ENCODE measurements at places on chromosomes 16 and 17.

DNA sequence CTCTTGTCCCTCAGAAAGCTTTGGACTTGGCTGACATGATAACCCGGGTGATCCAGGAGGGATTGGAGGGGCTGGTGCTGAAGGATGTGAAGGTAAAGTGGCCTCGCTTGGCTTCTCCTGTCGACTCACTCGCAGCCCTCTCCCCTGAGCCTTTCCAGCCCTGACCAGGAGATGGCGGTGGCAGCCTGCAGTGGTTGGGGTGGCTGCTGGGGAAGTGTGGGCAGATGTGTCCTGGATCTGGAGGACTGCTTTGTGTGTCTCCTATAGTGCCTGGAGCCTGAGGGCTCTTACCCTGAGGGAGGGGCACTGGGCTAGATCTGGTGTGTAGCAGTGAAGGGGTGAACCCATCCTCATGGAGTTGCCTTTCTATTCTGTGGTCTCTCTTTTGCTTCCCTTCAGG, 17.9 kb downstream of the LIG3 start:
- DNase-seq = no peak

DNA sequence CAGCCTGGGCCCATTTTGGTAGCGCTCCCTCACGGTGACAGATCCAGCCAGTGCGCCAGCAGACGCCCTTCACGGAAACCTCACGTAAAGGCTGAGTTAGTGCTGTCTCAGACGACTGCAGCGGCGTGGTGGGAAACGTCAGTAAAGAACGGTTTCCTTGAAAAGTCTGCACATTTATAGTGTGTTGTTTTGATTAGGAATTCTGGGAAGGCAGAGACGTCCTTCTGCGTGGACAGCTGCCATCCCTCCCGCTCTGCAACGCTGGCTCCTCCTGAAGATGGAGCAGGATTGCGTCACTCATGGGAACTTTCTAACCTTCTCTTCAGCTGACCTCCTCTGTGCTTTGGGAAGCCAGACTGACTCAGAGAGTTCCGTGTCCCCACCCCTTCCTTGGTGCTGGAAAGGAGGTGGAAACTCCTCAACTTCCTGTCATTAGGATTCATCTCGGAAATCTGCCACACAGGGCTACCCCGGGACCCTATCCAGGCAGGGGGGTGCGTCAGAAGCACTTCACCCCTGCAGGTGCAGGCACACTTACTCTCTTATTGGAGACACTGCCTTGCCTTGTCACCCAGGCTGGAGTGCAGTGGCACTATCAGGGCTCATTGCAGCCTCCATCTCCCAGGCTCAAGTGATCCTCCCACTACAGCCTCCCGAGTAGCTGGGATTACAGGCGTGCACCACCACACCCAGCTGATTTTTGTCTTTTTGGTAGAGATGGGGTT, 24.3 kb upstream of the CRISPLD2 start:
- DNase-seq = no peak

DNA sequence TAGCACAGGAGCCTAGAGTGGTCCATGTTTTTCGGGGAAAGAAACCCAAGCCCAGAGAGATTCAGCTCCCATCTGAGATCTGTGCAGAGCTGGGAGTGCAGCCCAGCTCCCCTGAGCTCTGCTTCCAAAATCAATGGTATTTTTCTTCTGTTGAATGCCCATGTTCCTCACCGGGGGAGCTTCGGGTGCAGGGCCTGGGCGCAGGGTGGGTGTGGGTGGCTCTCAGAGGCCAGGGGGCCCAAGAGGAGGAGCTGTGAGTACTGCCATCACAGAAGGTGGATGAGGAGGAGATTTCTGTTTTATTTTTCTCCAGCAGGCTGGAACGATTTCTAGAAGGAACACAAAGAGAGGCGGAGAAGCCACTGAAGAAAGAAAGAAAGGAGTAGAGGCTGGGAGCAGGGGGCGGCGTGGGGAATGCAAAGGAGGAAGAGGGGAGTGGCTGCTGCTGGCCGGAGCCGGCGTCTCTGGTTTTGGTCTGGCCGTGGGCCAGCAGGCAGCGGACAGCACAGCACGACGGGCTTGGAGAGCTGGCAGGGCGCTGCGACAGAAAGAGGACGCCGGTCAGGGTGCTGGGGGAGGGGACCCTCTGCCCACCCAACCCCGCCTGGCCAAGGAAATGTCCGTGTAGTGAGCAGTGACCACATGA, 76.2 kb upstream of the KSR1 start:
- DNase-seq = peak; percentile 61

DNA sequence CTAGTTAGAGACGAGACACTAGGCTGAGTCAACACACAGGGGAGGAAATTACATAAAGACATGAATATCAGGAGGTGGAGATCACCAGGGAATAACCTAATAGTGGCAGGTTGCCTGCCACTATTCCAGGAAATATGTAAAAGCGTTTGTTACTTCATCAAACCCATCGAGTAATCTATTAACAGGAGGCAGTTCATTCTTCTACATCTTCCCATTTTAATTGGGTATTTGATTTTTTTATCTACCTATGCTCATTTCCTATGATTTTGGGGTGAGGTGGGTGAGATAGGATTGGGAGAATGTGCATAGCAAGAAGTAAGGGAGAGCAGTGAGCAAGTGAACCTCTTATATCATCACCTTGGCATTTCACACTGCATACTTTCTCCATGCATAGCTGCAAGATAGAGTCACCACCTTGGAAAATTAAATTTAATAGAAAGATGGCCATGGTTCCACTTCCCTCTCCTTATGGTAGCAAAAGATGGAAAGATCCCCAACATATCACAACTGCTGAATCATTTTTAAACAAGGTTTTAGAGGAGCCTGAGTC, 312.2 kb downstream of the TMEM114 start:
- no peak for DNase-seq

DNA sequence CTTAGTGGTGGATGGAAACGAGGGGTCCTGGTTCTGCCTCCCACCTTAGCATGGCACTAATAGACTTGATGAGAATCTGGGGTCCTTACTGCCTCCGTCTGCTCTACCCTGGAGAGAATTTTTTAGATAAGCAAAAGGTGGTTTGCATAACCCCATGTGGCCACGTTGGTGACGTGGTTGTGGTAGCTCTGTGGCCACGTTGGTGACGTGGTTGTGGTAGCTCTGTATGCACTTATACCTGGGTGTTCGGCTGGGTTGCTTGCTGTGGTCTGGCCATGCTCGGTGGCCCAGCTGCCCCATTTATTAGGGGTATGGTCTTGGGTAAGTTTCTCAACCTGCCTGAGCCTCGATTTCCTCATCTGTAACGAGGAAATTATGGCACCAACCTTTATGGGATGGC, 13.0 kb downstream of the SPIRE2 start:
- no peak for DNase-seq

GRCh38 chr16:28166394-28167208, 45.2 kb downstream of the XPO6 start:
- no peak for DNase-seq

DNA sequence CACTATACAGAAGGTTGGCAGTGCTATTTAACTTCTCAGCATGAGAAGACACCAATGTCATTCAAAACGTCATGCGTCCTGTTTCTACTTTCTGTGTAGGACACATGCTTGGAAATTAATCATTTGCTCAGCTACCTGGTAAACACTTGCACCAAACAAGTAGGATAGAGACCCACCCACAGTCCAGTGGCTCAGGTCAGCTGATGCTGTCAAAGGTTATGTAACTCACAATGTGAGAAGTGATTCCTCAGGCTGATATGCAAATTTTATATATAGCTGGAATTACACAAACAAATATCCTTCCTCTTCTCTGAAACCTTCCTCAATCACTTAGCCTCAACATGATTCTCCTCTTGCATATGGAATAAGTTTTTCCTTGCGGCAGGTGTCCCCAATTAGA, 59.6 kb downstream of the ZZEF1 start:
- no peak for DNase-seq

GRCh38 chr16:14308368-14308723, 237.2 kb downstream of the MRTFB start:
- DNase-seq = no peak

DNA sequence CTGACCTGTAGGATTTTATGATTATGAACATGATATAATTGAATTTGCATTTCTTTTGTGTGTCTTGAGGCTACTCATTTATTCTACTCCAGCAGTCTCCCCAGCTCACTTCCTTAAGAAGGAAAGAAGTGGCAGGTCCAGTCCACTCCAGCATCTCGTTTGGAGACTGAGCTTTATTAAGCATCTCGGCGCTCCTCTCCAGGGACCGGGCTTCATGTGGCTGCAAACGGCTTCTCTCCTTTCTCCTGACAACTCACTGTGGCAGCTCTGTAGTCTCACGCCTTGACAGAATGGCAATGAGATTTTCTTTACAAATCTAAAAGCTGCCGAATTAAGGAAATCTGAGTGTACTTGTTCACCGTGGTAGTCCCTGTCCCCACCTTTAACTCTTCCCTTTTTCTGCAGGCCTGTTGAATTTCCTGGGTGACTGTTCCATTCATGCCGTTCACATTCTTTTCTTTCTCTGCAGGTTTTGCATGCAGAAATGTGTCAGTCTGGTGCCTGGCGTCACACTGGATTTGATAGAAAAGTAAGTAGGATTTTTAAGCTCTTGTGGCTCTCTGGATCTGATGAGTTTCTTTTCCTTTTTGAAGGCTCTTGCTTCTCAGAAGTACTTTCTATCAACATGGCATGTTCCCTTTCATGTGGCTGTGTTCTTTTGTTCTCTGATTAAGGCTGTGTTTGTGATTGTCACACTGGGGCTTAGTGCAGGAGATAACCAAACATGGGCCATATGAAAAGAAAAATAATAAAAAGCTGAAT, 200.5 kb upstream of the CHMP6 start:
- no peak for DNase-seq

DNA sequence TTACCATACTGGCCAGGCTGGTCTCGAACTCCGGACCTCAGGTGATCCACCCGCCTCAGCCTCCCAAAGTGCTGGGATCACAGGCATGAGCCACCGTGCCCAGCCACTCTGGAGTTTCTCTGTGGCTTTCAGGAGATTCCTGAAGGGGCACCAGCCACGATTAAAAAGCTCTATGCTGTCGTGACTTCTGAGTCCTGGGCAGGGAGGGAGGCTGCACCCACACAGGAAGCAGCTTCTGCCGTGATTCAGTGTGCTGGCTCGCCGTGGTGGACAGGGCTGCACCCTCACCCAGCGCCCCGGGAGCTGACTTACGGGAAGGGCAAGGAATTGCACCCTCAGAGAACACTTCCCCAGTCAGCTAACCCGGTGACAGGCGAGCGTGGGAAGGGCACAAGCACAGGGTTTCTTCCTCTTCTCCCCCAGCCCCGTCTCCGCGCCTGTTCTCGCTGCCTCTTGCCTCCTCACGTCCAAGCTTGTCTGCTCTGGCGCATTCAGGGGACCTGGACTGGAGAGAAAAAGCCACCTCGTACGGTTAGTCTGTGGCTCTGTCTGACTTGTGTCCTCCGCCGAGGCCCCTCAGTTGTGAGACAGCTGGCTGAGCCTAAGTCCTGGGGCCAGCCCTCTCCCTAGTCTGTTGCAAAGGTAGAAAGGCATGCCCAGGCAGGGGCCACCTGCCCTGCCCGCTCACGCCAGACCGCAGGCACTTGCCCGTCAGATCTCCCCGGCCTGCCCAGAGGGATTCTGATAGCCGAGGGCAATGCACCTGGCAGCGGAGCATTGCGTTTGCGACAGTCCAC, 145.0 kb downstream of the SEC14L1 start:
- no peak for DNase-seq

- DNase-seq = no peak
Observed at GRCh38 chr16:49003992-49004391, 277.6 kb downstream of the CBLN1 start.
